ENCODE measurements at places on chromosomes 6 and 20.

DNA sequence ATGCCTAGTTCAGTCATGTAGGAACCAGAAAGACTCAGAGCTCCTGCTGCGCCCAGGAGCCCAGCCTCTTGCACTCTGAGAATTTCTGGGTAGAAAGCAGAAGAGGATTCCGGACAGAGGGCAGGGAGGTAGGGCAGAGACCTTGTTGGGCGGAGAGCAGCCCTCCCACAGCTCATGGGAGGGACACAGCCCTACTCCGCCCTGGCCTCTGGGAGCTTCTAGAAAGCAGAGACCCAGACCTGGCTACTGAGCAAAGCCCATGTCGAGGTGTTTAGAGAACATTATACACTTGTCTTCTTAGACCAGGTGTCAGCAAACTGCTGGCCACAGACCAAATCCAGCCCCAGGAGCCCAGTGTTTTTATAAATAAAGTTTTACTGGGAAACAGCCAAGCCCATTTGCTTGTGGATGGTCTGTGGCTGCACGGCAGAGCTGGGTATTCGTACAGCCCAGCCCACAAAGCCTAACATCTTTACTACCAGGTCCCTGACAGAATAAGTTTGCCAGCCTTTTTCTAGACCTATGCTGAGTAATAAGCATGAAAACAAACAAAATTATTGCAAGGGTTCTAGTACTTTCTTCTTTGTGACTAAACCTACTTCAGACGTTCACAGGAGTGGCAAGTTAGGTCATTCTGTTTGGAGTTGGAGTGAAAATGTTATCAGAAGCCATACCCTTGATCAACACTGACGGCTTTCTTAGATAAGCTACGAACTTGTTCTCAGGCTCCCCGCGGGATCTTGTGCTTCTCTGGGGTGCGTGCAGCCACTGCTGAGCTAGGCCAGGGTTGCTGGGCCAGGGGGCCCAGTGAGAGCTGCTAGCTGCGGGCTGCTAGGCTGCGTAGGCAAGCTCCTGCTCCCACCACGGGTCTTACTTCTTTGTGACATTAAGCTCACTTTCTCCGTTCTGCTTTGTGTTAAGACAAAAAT lies 235.1 kb upstream of the FOXQ1 start:
- H3K36me3 ChIP-seq = no peaks in the 10 kb centered on the region
- H3K27me3 ChIP-seq = no peaks in the 10 kb centered on the region
- H3K4me3 ChIP-seq = no peak overlapping the region
- peaks cover 2% of the 10 kb centered on the region for H3K4me1 ChIP-seq

- no peaks in the 10 kb centered on the region for H3K27me3 ChIP-seq
- no peak overlapping the region for H3K4me3 ChIP-seq
- no peaks in the 10 kb centered on the region for H3K4me1 ChIP-seq
- DNase-seq = peak; percentile 42
- H3K36me3 ChIP-seq = no peaks in the 10 kb centered on the region
- no peak overlapping the region for H3K27ac ChIP-seq
Measured at GRCh38 chr6:139282684-139283083, 9.1 kb downstream of the TXLNB start.

DNA sequence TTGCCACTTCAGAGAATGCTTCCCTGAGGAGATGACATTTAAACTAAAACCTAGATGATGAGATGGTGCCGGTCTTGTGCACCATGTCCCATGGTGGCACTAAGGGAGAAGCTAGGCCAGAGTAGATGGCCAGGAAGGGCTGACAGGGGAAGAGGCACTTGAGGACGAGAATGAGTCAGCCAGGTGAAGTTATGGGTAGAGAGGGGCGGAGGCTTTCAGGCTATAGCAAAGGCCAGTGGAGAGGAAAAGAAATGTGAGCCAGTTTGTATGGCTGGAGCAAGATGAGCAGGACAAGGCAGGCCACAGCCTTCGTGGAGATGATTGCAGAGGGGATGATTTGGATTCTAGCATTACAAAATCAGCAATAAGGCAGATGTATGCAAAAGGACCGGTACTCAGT lies 44.7 kb upstream of the ADGRF4 start:
- H3K27me3 ChIP-seq = no peaks in the 10 kb centered on the region
- H3K36me3 ChIP-seq = no peaks in the 10 kb centered on the region
- H3K4me1 ChIP-seq = peaks cover 4% of the 10 kb centered on the region
- H3K27ac ChIP-seq = no peak overlapping the region
- DNase-seq = no peak

DNA sequence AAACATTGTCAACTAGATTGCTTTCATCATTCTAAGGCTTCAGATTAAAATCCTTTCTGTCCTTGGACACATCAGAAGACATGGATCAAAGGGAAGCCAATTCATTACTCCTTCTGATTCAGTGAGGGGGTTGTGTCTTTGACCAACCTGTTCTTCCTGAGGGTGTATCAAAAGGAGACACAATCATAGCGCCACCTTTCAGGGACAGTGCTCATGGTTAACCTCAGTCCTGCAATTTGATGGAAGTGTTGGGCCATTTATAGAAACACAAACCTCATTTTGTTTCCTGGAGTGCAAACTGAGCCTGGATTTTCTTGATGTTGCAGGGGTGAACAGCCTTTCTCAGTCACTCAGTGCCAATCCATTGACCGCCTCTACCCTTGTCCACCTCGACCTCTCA lies 163.9 kb upstream of the SCGN start:
- no peak overlapping the region for H3K4me3 ChIP-seq
- H3K27me3 ChIP-seq = no peaks in the 10 kb centered on the region
- H3K36me3 ChIP-seq = no peaks in the 10 kb centered on the region
- no peak for DNase-seq
- no peak overlapping the region for H3K27ac ChIP-seq
- H3K4me1 ChIP-seq = no peaks in the 10 kb centered on the region

GRCh38 chr20:46049815-46050214 lies 20.8 kb downstream of the SLC12A5 start:
- no peak for DNase-seq
- no peak overlapping the region for H3K27ac ChIP-seq
- H3K4me1 ChIP-seq = no peaks in the 10 kb centered on the region
- no peaks in the 10 kb centered on the region for H3K36me3 ChIP-seq
- H3K27me3 ChIP-seq = no peaks in the 10 kb centered on the region

- no peaks in the 10 kb centered on the region for H3K27me3 ChIP-seq
- no peaks in the 10 kb centered on the region for H3K36me3 ChIP-seq
- H3K27ac ChIP-seq = peak overlapping the region; percentile 13
- H3K4me1 ChIP-seq = peaks cover 8% of the 10 kb centered on the region
Measured at GRCh38 chr6:80425089-80425823, 318.8 kb downstream of the BCKDHB start.

- H3K36me3 ChIP-seq = peaks cover 7% of the 10 kb centered on the region
- no peak for DNase-seq
- H3K27ac ChIP-seq = no peak overlapping the region
- H3K27me3 ChIP-seq = no peaks in the 10 kb centered on the region
Measured at GRCh38 chr6:7290079-7290478, 22.9 kb downstream of the SSR1 start.

- peaks cover 2% of the 10 kb centered on the region for H3K36me3 ChIP-seq
- H3K27me3 ChIP-seq = no peaks in the 10 kb centered on the region
- no peak for DNase-seq
- no peak overlapping the region for H3K4me3 ChIP-seq
- no peak overlapping the region for H3K27ac ChIP-seq
Measured at GRCh38 chr20:1331801-1332453, 3.0 kb upstream of the SDCBP2 start.

GRCh38 chr6:150072201-150072600 lies 3.3 kb upstream of the ULBP3 start:
- no peak overlapping the region for H3K4me3 ChIP-seq
- peaks cover 2% of the 10 kb centered on the region for H3K27me3 ChIP-seq
- no peak overlapping the region for H3K27ac ChIP-seq
- peak; percentile 10 for DNase-seq
- H3K36me3 ChIP-seq = no peaks in the 10 kb centered on the region
- peaks cover 4% of the 10 kb centered on the region for H3K4me1 ChIP-seq

GRCh38 chr6:78199044-78199443 lies 546.2 kb downstream of the MEI4 start:
- no peaks in the 10 kb centered on the region for H3K4me1 ChIP-seq
- no peak overlapping the region for H3K27ac ChIP-seq
- no peak for DNase-seq
- H3K27me3 ChIP-seq = no peaks in the 10 kb centered on the region
- H3K4me3 ChIP-seq = no peak overlapping the region
- H3K36me3 ChIP-seq = no peaks in the 10 kb centered on the region

GRCh38 chr6:4802312-4802935 lies 26.2 kb downstream of the CDYL start:
- DNase-seq = no peak
- H3K36me3 ChIP-seq = no peaks in the 10 kb centered on the region
- no peak overlapping the region for H3K27ac ChIP-seq
- H3K4me1 ChIP-seq = no peaks in the 10 kb centered on the region
- no peak overlapping the region for H3K4me3 ChIP-seq

DNA sequence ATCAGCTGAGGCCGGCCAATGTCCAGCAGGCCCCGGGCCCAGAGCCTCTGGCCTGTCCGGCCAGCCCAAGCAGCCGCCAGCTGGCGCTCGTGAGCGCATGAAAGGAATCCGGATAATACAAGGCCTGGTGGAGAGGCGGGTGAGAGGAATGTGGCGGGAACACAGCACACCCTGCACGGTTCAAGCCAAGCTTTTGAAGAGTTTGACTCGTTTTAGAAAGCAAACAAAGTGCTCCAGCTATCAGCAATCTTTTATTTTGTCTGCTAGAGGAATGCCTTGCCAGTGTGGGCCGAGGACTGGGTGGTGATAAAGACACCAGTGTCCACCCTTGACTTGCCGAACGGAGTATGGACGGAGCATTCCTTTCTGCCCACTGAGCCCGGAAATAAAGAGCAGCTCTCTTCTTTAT lies 9.3 kb upstream of the NEDD9 start:
- H3K27me3 ChIP-seq = no peaks in the 10 kb centered on the region
- H3K4me1 ChIP-seq = peaks cover 5% of the 10 kb centered on the region
- H3K27ac ChIP-seq = no peak overlapping the region
- H3K4me3 ChIP-seq = no peak overlapping the region

DNA sequence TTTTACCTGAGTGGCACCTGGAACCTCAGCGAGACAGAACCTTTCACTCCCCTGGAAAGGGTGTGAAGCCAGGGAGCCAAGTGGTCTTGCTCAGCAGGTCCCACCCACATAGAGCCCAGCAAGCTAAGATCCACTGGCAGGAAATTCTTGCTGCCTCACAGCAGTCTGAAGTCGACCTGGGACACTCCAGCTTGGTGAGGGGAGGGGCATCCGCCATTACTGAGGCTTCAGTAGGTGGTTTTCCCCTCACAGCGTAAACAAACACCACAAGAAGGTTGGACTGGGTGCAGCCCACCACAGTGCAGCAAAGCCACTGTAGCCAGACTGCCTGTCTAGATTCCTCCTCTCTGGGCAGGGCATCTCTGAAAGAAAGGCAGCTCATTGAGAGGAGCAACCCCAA lies 134.7 kb upstream of the RSPO3 start:
- H3K4me3 ChIP-seq = no peak overlapping the region
- DNase-seq = no peak
- no peaks in the 10 kb centered on the region for H3K4me1 ChIP-seq
- no peaks in the 10 kb centered on the region for H3K27me3 ChIP-seq
- no peaks in the 10 kb centered on the region for H3K36me3 ChIP-seq
- no peak overlapping the region for H3K27ac ChIP-seq

- no peak overlapping the region for H3K4me3 ChIP-seq
- no peaks in the 10 kb centered on the region for H3K4me1 ChIP-seq
- H3K27ac ChIP-seq = no peak overlapping the region
- no peaks in the 10 kb centered on the region for H3K27me3 ChIP-seq
- no peak for DNase-seq
Measured at GRCh38 chr6:118476551-118476950, 71.5 kb upstream of the PLN start.

- DNase-seq = no peak
- no peaks in the 10 kb centered on the region for H3K4me1 ChIP-seq
- H3K27ac ChIP-seq = no peak overlapping the region
- H3K36me3 ChIP-seq = peaks cover 53% of the 10 kb centered on the region
- no peak overlapping the region for H3K4me3 ChIP-seq
Measured at GRCh38 chr20:45953672-45954071, 18.3 kb downstream of the ZNF335 start.

DNA sequence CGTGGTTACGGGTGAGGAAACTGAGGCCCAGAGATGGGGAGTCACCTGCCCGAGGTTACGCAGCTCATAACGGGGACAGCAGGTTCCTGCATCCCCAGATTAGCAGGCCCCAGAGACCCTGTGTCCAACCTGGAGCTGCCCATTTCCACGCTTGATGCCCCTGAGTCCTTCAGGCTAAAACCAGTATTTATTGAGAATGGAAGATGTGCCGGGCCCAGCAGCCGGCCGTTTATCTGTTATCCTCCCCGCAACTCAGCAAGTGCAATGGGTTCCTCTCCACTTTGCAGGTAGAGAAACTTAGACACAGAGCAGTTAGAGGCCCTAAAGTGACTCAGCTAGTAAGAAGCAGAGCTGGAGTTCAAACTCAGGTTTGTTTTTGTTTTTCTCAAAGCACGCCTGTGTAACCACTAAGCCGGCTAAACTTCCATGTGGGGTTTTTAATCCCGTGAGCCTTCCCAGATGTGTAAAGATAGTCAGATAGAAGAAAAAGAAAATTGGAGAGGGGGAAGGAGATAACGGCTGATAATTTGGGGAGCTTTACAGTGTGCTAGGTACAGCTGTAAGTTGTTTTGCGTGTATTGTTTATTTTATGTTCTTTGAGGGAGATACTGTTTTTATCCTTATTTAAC lies 775 bp downstream of the PFDN4 start:
- peak; percentile 68 for DNase-seq
- no peaks in the 10 kb centered on the region for H3K36me3 ChIP-seq
- H3K27ac ChIP-seq = peak overlapping the region; percentile 100
- H3K4me3 ChIP-seq = peak overlapping the region; percentile 95
- H3K4me1 ChIP-seq = peaks cover 7% of the 10 kb centered on the region

GRCh38 chr6:225121-225721 lies 67.1 kb upstream of the DUSP22 start:
- no peak overlapping the region for H3K4me3 ChIP-seq
- no peaks in the 10 kb centered on the region for H3K4me1 ChIP-seq
- H3K27me3 ChIP-seq = no peaks in the 10 kb centered on the region
- H3K27ac ChIP-seq = no peak overlapping the region

GRCh38 chr20:38608188-38608587 lies 6.6 kb downstream of the ARHGAP40 start:
- DNase-seq = no peak
- H3K4me3 ChIP-seq = no peak overlapping the region
- H3K36me3 ChIP-seq = no peaks in the 10 kb centered on the region

DNA sequence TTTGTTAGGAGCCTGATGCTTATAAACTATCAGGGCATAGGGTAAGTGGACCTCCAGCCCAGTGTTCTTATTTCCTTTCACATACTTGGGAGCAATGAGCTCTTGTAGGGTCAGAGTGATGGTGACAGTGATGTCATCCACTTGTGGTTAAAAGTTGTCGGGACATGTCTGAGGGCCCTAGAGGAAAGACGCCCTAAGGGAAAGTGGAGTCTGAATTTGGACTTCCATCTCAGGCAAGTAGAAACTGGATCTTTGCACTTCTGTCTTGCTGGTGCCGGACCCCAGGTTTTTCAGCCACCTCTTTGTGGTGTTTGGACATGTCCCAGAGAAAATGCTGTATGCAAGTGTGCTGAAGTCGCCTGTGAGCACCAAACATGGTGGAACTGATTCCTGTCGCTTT lies 900.5 kb downstream of the C6orf118 start:
- H3K36me3 ChIP-seq = no peaks in the 10 kb centered on the region
- no peak for DNase-seq
- no peak overlapping the region for H3K4me3 ChIP-seq
- H3K4me1 ChIP-seq = no peaks in the 10 kb centered on the region
- H3K27ac ChIP-seq = no peak overlapping the region
